Fibroblast of lung (primary cell): ENCODE measurements at places on chromosomes 12 and 14. TPM values are rescaled to one million over a fixed set of nuclear protein-coding genes. Genes with fewer than 3 reads are reported as not detected.

DAO gene
- not detected in 2 replicates for polyA plus RNA-seq

SOX5 gene
- polyA plus RNA-seq = 9.2 and 12.4 TPM in 2 replicates

KRT74 gene
- not detected in 2 replicates for polyA plus RNA-seq

PLA2G1B gene
- 0.20 TPM in 1 of 2 replicates, not detected in the other for polyA plus RNA-seq

MAX gene
- 85.8 and 92.8 TPM in 2 replicates for polyA plus RNA-seq

OR11H12 gene
- not detected in 2 replicates for polyA plus RNA-seq

PMEL gene
- 0.41 and 0.84 TPM in 2 replicates for polyA plus RNA-seq

ANKRD33 gene
- polyA plus RNA-seq = 0.17 TPM in 1 of 2 replicates, not detected in the other

PRIMA1 gene
- not detected in 2 replicates for polyA plus RNA-seq

MANSC4 gene
- polyA plus RNA-seq = not detected in 2 replicates

LGALS3 gene
- polyA plus RNA-seq = 333 and 398 TPM in 2 replicates

GPR84 gene
- polyA plus RNA-seq = 0.03 TPM in 1 of 2 replicates, not detected in the other

PLEKHD1 gene
- polyA plus RNA-seq = 0.01 TPM in 1 of 2 replicates, not detected in the other

TUNAR gene
- not detected in 2 replicates for polyA plus RNA-seq

LRFN5 gene
- 0.14 and 0.66 TPM in 2 replicates for polyA plus RNA-seq

TC2N gene
- polyA plus RNA-seq = 0.09 and 0.19 TPM in 2 replicates

KERA gene
- not detected in 2 replicates for polyA plus RNA-seq

SMCO2 gene
- polyA plus RNA-seq = 0.05 TPM in 1 of 2 replicates, not detected in the other

STAB2 gene
- not detected in 2 replicates for polyA plus RNA-seq

TEP1 gene
- 7.4 and 10.5 TPM in 2 replicates for polyA plus RNA-seq

TOMM20L gene
- not detected in 2 replicates for polyA plus RNA-seq

DACT1 gene
- 8.8 and 10.6 TPM in 2 replicates for polyA plus RNA-seq

DRAM1 gene
- 71.7 and 184 TPM in 2 replicates for polyA plus RNA-seq

MARS1 gene
- polyA plus RNA-seq = 89.9 and 103 TPM in 2 replicates

HOXC9 gene
- polyA plus RNA-seq = 0.21 and 0.24 TPM in 2 replicates

ADAMTS20 gene
- not detected in 2 replicates for polyA plus RNA-seq

MAP3K9 gene
- 0.23 and 0.27 TPM in 2 replicates for polyA plus RNA-seq

AKAP6 gene
- 2.7 and 3.3 TPM in 2 replicates for polyA plus RNA-seq

LTBR gene
- 45.8 and 55.7 TPM in 2 replicates for polyA plus RNA-seq

HOXC4 gene
- 0.17 and 0.98 TPM in 2 replicates for polyA plus RNA-seq

SLC6A15 gene
- 0.10 and 0.30 TPM in 2 replicates for polyA plus RNA-seq

KRT6C gene
- polyA plus RNA-seq = not detected in 2 replicates

GSG1 gene
- polyA plus RNA-seq = 0.93 and 1.3 TPM in 2 replicates

SERPINA12 gene
- polyA plus RNA-seq = not detected in 2 replicates

TSHR gene
- polyA plus RNA-seq = not detected in 2 replicates

OR10G3 gene
- not detected in 2 replicates for polyA plus RNA-seq

SPTLC2 gene
- polyA plus RNA-seq = 23.7 and 25.9 TPM in 2 replicates

HSPB8 gene
- 23.5 and 42.4 TPM in 2 replicates for polyA plus RNA-seq

TAS2R42 gene
- polyA plus RNA-seq = not detected in 2 replicates

IL22 gene
- not detected in 2 replicates for polyA plus RNA-seq

MYF5 gene
- not detected in 2 replicates for polyA plus RNA-seq

KHNYN gene
- polyA plus RNA-seq = 12.2 and 14.6 TPM in 2 replicates

HOXC6 gene
- polyA plus RNA-seq = 0.52 and 1.9 TPM in 2 replicates

IL26 gene
- 0.07 TPM in 1 of 2 replicates, not detected in the other for polyA plus RNA-seq

COCH gene
- 0.27 and 0.72 TPM in 2 replicates for polyA plus RNA-seq

CABP1 gene
- polyA plus RNA-seq = 0.06 and 0.36 TPM in 2 replicates

PLEK2 gene
- 1.1 and 3.5 TPM in 2 replicates for polyA plus RNA-seq

SLC6A13 gene
- not detected in 2 replicates for polyA plus RNA-seq

INHBE gene
- polyA plus RNA-seq = 0.41 and 0.67 TPM in 2 replicates

NGB gene
- polyA plus RNA-seq = not detected in 2 replicates

CLEC1A gene
- polyA plus RNA-seq = 0.08 TPM in 1 of 2 replicates, not detected in the other

SIX4 gene
- 9.1 and 9.8 TPM in 2 replicates for polyA plus RNA-seq

SYNDIG1L gene
- not detected in 2 replicates for polyA plus RNA-seq

LMO3 gene
- 0.12 and 0.15 TPM in 2 replicates for polyA plus RNA-seq

ARMH4 gene
- 6.8 and 18.7 TPM in 2 replicates for polyA plus RNA-seq
